ENCODE measurements at places on chromosomes 3 and 15. TPM values are rescaled to one million over a fixed set of nuclear protein-coding genes. Genes with fewer than 3 reads are reported as not detected.

CCDC54 gene
- not detected for total RNA-seq

COL7A1 gene
- total RNA-seq = 3.1 TPM

RFT1 gene
- total RNA-seq = 6.3 TPM

CEMIP gene
- total RNA-seq = not detected

HES1 gene
- 17.4 TPM for total RNA-seq

SLC2A2 gene
- not detected for total RNA-seq

- H3K4me1 ChIP-seq = no peaks in the 10 kb centered on the region
- no peak overlapping the region for H3K27ac ChIP-seq
- no peak overlapping the region for H3K4me3 ChIP-seq
- DNase-seq = no peak
- H3K27me3 ChIP-seq = no peaks in the 10 kb centered on the region
Measured at GRCh38 chr3:106403371-106404145, 534.7 kb upstream of the CBLB start.

DNA sequence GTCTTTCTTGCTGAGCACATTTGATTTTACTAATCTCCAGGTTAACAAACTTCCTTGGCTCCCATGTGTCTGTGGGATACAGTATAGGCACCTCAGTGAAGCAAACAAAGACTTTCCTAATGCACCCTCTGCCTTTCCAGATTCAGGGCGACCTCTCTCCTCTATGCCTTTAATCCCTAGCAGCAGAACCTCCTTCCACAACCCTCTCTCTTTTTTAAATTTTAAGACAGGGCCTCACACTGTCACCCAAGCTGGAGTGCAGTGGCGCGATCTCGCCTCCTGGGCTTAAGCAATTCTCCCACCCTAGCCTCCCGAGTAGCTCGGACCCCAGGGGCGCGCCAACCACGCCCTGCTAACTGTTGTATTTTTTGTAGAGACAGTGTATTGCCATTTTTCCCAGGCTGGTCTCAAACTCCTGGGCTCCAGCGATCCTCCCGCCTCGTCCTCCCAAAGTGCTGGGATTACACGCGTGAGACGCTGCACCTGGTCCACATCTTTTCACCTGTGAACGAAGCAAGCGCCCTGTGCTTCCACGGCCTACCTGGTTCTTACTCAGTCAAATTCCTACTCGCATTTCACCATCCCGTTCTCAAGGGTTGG, 1.7 kb upstream of the HACD3 start:
- H3K4me1 ChIP-seq = peaks cover 32% of the 10 kb centered on the region
- no peaks in the 10 kb centered on the region for H3K36me3 ChIP-seq
- no peak for DNase-seq
- H3K27me3 ChIP-seq = no peaks in the 10 kb centered on the region

DNA sequence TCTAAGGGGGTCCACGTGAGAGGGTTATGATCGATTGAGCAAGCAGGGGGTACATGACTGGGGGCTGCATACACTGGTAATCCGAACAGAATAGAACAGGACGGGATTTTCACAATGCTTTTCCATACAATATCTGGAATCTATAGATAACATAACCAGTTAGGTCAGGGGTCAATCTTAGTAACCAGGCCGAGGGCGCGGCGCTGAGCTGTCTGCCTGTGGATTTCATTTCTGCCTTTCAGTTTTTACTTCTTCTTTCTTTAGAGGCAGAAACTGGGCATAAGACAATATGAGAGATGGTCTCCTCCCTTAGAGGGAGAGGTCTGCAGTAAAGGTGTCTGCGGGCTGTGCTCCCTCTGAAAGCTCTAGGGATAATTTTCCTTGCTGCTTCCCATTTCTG, 261.3 kb downstream of the XXYLT1 start:
- no peaks in the 10 kb centered on the region for H3K27me3 ChIP-seq
- H3K27ac ChIP-seq = no peak overlapping the region
- peak; percentile 15 for DNase-seq
- H3K4me3 ChIP-seq = no peak overlapping the region

- no peak overlapping the region for H3K27ac ChIP-seq
- no peak overlapping the region for H3K4me3 ChIP-seq
- H3K4me1 ChIP-seq = no peaks in the 10 kb centered on the region
- no peak for DNase-seq
Measured at GRCh38 chr3:23834082-23834870, 28.5 kb downstream of the UBE2E1 start.

GRCh38 chr3:16474920-16475319, 38.6 kb downstream of the RFTN1 start:
- no peak for DNase-seq
- H3K27me3 ChIP-seq = no peaks in the 10 kb centered on the region
- H3K27ac ChIP-seq = no peak overlapping the region
- H3K4me3 ChIP-seq = no peak overlapping the region
- no peaks in the 10 kb centered on the region for H3K4me1 ChIP-seq
- no peaks in the 10 kb centered on the region for H3K36me3 ChIP-seq

DNA sequence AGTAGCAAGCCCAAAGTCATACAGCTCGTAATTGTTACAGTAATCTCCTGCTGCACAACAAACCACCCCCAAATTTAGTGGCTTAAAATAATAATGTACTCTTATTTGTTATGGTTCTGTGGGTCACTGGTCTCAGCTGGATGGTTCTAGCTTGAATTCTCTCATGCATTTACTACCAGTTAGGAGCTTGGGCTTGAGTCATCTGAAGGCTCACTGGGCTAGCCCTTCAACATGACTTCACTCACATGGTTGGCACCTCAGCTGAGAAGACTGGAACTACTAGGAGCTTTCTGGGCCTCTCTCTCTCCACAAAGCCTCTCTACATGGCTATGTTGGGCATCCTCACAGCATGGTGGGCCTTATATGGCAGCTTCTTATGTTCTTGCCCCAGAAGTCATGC, 12.5 kb downstream of the PCOLCE2 start:
- H3K4me3 ChIP-seq = no peak overlapping the region
- H3K36me3 ChIP-seq = no peaks in the 10 kb centered on the region
- H3K27me3 ChIP-seq = no peaks in the 10 kb centered on the region
- no peak overlapping the region for H3K27ac ChIP-seq
- H3K4me1 ChIP-seq = no peaks in the 10 kb centered on the region
- DNase-seq = no peak

DNA sequence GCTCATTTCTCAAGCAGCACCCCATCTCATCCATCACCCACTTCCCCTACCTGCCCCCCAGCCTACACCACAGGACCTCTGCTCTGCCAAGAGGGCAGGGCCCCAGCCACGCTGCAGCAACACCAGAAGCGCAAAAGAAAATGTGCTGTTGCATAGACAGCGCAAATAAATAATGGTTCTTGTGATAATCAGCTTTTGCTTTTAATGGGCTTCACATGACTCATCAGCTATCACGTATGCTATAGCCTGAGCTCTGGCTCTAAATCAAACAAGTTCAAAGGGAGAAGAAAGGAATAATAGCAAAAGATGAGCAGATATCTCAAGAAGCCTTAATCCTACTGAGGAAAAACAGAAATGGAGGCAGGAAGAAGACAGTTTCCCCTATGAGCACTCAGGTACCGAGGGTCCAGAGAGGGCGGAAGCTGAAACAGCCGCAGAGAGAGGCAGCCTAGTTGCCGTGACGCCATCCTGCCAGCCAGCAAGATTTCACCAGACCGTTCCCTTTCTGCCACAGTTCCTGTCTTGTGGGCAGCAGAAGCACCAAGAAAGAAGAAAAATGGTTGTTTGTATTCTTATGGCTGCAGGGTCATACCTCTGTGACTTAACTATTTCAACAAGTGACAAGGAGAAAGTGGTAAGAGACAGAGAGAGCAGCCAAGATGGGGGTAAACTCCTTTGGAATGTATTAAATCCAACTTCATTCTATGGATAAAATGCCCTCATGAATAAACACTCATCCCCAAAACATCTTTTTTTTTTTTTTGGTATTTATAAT, 22.0 kb downstream of the RAB27A start:
- no peaks in the 10 kb centered on the region for H3K27me3 ChIP-seq
- H3K36me3 ChIP-seq = no peaks in the 10 kb centered on the region
- H3K27ac ChIP-seq = peak overlapping the region; percentile 6
- no peak overlapping the region for H3K4me3 ChIP-seq
- DNase-seq = no peak
- peaks cover 15% of the 10 kb centered on the region for H3K4me1 ChIP-seq

DNA sequence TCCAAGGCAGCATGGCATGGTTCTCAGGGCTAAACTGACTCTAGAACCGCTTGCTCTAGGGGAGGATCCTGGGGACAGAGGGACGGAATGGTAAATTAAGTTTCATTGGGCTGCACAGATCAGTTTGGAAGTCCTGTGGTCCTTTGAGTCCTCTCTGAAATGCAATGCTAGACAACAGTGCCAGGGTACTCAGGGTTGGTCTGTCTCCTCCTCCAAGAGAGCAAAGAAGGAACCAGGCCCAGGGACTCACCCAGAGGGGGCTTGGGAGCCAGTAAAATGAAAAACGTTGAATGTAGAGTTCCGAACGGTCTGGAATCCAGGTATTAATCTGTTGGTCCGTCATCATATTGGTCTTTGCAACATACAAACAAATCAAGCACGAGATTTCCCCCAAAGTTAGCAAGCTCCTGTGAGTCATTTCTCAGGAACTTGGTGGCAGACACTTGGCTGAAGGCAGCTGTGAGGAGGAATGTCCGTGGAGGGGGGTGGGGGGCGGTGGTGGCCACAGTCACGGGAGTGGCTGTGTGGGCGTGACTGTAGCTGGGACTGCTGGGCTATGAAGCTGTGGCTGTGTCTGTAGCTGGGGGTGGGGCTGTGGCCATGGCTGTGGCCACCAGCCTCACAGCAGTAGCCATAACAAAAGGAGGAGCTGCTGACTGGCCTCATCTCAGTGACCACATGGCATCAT, 361.0 kb downstream of the SHQ1 start:
- no peaks in the 10 kb centered on the region for H3K27me3 ChIP-seq
- DNase-seq = peak; percentile 79
- no peaks in the 10 kb centered on the region for H3K36me3 ChIP-seq

- H3K27me3 ChIP-seq = no peaks in the 10 kb centered on the region
- peak; percentile 65 for DNase-seq
- H3K36me3 ChIP-seq = no peaks in the 10 kb centered on the region
- H3K4me3 ChIP-seq = no peak overlapping the region
Measured at GRCh38 chr3:195195321-195196209, 75.4 kb downstream of the XXYLT1 start.

DNA sequence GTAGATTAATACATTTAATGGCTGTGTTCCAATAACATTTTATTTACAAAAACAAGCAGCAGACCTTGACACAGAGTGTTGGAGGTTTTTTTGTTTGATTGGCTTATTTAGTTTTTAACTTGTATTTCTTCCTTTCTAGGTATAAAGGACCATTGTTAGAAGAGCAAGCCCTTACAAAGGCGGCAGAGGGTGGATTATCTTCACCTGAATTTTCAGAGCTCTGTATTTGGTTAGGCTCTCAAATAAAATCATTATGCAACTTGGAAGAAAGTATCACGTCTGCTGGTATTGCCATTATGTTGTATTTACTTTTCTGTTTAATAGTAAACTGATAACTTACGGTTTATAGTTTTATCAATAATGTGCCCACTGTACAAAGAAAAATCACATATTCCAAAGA, 10.0 kb downstream of the FAM98B start:
- H3K4me1 ChIP-seq = no peaks in the 10 kb centered on the region
- H3K36me3 ChIP-seq = no peaks in the 10 kb centered on the region
- no peak for DNase-seq
- no peak overlapping the region for H3K4me3 ChIP-seq
- H3K27me3 ChIP-seq = no peaks in the 10 kb centered on the region

DNA sequence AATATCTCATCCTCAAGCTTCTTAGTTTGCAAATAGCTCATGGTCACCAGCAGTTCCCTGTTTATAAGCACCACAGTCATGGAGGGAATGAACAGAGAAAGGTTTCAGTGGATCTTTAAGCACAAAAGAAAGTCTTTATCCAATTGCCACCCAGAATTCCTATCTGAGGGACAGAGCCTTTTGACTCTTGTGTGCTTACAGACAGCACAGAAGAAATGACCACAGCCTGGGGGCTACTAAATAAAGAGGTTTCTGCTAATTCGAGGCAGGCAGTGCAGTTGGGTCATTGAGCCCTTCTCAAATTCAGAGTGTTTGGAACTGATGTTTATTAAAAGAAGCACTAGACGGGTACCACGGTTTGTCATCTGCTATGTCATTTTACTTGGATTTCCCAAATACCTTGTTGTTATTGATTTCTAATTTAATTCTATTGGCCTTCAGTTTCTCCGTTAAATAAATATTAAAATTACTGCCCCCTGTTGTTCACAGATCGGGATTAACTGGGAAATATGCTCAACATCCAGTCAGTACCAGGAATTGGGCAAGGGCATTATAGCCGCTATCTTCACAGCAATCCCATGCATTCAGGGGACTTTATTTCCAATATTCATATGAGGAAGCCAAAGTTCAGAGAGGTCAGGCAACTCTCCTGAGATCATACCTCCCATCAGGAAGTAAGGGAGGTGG, 3.6 kb downstream of the PRICKLE2 start:
- H3K36me3 ChIP-seq = no peaks in the 10 kb centered on the region
- peaks cover 100% of the 10 kb centered on the region for H3K4me1 ChIP-seq
- DNase-seq = no peak
- no peaks in the 10 kb centered on the region for H3K27me3 ChIP-seq
- H3K4me3 ChIP-seq = no peak overlapping the region

Data from sigmoid colon (tissue), 7 donors.